ENCODE measurements at places on chromosomes 12 and 14.
A peak's percentile ranks its signal among the peaks of the same experiment; 100 is the strongest.

DNA sequence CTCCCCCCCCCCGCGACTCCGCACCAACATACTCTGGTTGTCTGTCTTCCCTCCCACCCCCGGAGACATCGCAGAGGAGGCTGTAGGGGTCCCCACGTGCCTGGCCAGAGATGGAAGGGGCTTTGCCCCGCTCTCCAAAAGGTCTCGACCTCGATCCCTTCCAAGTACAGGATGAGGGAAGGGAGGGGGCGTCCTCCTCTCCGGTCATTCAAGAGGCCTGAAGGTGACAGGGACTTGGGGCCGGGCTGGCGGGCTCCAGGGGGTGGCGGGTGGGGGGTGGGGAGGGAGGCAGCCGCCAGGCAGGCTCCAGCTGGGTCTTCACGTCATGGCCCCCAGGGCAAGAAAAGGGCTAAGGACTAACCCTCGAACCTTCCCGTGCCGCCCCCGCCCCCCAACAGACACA is 15.1 kb downstream of the TBX3 start:
- DNase-seq, result peak; percentile 21

- no peak for DNase-seq
These were observed 578.9 kb upstream of the ATP2B1 start for GRCh38 chr12:90287585-90287984.

GRCh38 chr12:88546226-88546625 is 34.0 kb downstream of the KITLG start:
- no peak for DNase-seq

DNA sequence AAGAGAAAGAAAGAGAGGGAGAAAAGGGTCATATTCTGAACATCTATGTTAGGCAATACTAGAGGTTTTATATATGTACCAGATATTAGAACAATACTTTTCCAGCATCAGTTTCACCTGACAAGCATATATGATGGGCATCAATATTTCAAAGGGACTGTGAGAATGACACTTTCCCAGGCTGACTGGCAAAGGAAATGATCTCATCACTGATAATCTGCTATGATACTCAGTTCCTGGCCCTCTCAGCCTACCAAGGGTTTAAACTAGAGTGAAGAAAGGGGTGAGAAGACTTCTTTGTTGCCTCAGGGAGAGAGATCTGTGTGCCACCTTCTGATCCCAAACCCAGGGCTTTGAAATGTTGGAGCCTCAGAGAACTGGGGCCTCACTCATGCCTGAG is 183.5 kb downstream of the TTC8 start:
- DNase-seq, result no peak

DNA sequence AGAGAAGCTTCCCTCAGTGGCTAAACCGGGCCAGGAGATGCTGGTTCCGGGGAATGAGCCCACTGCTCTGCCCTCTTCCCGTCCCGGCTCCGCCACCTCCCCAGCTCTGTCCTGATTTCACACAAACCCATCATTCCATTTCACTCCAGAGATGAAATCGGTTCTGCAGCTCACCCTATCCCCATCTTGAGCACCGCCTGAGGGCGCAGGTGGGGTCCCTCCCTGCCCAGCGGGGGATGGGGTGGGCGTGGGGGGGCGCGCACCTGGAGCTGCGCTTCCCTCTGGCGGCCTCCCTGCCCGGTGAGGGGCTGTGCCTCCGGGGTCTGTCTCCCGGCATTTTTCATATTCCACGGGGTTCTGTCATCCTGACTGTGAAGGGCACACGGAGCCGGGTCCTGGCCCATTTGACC is 44.7 kb downstream of the NOC4L start:
- DNase-seq, result no peak

- DNase-seq, result no peak
These were observed 392.6 kb downstream of the FUT8 start for GRCh38 chr14:65805113-65805473.

- DNase-seq, result no peak
These were observed 21.9 kb downstream of the SLCO1C1 start for GRCh38 chr12:20716985-20717384.

- no peak for DNase-seq
These were observed 5.8 kb downstream of the RAB21 start for GRCh38 chr12:71760471-71760870.

DNA sequence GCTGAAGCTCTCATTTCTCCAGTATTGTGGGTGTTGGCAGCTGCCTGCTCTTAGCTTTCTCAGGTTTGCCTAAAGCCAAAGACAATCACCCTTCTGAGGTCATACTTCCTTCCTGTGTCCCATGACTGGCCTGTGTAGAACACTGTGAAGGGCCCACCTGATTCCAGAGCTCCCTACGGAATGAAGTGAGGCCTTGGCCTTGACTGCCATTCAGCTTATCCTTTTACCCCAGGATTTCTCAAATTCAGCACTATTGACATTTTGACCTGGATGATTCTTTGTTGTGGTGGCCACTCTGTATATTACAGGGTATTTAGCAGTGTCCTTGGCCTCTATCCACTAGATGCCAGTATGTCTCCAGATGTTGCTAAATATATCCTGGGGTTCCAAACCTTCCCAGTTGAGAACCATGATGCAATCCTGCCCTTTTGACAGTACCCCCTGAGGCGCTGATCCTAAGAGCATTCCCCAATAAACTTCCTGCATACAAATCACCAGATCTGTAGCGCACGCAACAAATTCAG is 112.3 kb upstream of the KRR1 start:
- DNase-seq, result peak; percentile 5

DNA sequence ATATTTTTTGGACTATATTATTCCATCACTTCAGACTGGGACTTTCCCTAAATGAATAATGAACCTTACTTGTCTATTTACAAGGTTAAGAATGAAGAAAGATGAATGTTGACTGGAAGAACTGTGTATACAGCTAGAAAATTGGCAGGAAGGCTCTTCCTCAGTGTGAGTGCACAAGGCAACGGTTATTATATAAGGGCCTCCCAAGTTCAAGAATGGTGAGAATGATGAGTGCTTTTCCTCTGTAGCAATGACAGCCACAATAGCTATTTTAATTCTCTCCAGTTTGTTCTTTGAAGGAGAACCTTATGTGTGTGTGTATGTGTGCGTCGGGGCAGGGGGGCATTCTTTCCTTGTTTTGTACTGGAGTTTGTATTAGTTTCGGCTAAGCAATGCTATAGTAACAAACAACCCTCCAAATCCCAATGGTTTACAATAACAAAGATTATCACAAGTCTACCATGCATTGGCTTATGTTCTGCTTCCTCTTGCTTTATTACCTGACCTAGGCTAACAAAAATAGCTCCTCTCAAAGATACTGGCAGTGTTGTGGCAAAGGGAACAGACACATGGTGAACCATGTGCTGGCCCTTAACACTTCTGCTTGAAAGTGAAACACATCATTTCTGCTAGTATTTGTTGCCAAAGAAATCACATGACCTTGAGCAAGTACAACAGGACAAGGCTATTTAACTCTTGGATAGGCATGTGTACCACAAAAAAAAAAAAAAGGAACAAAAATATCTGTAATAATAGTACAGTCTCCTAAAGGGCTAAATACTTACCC is 139.5 kb downstream of the RMST start:
- no peak for DNase-seq

- DNase-seq, result peak; percentile 14
These were observed at the start of gene OASL for GRCh38 chr12:121038861-121039668. Gene OASL (minus strand): TSS chr12:121039246. CDS start chr12:121038971, 275 bp downstream.

- peak; percentile 84 for DNase-seq
These were observed 155.4 kb downstream of the TMX1 start for GRCh38 chr14:51395361-51395849.

DNA sequence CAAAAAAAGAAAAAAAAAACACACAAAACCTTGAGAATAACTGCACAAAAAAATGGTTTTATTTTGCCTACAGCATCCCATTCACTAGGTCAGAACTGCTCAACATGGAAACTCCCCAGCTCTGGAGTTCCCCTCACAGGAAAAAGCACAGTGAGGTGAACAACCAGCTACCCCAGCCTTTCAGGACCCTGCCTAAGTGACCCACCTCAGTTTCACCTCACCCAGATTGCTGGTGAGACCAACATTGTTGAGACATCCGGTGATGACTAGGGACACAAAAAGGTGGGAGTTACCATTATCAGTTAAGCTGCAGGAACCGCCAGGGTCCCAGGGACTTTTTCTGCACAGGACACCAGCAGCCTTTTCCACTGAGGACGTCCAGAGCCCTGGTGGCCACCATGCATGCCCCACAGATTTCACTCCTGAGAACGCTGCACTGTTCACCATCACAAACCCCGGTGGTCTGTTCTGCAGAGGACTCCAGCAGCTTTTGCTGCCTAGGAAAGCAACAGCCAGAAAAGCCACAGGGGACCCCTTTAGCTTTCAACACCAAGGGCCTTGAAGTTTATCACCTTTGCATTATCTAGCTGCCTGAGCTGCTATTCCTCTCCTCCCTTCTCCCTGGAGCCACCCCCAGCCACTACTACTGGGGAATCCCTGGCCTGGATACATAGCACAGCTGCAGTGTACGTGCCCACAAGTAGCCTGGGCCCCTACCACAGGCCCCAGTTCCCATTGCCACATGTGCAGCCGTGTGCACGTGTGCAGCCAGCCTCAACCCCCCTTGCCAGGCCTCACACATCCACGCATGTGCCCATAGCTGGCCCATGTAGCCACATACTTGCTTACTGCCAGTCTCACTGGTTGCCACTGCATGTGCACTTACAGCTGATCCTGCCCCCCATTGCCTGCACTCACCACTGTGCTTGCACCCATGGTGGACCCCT is 62.5 kb upstream of the FAR2 start:
- no peak for DNase-seq

- DNase-seq, result no peak
These were observed 72.5 kb downstream of the ACSS3 start for GRCh38 chr12:81150382-81150781.

GRCh38 chr14:64369201-64369600 is 19.0 kb upstream of the MTHFD1 start:
- DNase-seq, result no peak

DNA sequence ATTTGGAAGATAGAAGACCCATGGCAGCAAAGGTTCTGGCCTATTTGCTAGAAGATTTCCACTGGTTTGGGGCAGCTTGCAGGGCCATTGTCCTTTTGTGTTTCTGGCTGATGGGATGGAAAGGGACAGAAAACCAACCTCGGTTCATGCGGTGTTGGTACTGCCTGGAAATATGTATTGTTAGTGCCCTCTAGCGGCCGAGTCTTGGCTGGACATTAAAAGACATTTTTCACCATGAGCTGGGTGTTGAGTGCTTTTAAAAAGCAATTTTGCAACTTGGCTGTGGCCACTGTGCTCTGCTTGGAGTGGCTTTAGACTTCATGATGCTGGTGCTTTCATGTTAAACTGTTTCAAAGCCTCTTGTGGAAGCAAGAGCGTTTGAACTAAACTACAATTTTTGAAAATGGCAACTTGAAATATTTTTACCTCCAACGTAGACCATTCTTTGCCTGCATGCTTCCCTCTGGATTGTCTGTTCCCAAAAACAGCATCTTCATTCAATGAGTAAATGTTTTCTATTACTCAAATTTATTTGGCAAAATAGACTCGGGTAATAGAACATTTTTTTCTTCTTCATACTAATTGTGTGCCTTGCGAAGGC is 102.7 kb upstream of the TBX5 start:
- DNase-seq, result peak; percentile 79

DNA sequence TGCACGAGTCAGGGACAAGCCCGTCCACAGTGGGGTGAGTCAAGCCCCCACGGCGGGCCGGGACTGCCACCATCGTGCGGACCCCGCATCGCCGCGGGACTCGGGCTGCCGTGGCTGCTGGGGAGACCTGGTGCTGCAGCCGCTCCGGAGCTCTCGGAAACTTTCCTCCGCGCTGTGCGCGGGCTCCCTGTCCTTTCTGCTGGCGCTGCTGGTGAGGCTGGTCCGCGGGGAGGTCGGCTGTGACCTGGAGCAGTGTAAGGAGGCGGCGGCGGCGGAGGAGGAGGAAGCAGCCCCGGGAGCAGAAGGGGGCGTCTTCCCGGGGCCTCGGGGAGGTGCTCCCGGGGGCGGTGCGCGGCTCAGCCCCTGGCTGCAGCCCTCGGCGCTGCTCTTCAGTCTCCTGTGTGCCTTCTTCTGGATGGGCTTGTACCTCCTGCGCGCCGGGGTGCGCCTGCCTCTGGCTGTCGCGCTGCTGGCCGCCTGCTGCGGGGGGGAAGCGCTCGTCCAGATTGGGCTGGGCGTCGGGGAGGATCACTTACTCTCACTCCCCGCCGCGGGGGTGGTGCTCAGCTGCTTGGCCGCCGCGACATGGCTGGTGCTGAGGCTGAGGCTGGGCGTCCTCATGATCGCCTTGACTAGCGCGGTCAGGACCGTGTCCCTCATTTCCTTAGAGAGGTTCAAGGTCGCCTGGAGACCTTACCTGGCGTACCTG is 1.1 kb downstream of the PDE3A start:
- peak; percentile 48 for DNase-seq
